ENCODE measurements at places on chromosomes 6 and 20.

DNA sequence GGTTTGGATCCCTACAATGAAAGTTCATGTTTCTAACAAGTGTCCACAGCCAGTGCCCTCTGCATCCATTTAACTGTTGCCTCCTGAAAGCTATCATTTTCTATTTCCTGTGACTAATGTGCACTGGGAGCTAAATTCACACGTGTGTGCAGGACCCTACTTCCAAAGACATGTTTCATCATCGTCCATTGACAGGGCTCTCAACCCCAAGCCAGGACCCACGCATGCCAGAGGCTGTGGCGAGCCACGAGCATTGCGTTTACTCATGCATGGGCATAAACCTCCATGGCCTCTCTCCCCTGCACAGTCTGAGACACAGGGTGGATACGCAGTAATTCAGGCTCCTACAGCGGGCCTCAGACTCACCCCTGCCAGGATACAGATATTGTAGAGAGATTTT lies 153.2 kb downstream of the MAFB start:
- H3K27me3 ChIP-seq, result no peaks in the 10 kb centered on the region
- no peak for DNase-seq
- H3K27ac ChIP-seq, result no peak overlapping the region
- H3K36me3 ChIP-seq, result no peaks in the 10 kb centered on the region
- H3K4me3 ChIP-seq, result no peak overlapping the region

DNA sequence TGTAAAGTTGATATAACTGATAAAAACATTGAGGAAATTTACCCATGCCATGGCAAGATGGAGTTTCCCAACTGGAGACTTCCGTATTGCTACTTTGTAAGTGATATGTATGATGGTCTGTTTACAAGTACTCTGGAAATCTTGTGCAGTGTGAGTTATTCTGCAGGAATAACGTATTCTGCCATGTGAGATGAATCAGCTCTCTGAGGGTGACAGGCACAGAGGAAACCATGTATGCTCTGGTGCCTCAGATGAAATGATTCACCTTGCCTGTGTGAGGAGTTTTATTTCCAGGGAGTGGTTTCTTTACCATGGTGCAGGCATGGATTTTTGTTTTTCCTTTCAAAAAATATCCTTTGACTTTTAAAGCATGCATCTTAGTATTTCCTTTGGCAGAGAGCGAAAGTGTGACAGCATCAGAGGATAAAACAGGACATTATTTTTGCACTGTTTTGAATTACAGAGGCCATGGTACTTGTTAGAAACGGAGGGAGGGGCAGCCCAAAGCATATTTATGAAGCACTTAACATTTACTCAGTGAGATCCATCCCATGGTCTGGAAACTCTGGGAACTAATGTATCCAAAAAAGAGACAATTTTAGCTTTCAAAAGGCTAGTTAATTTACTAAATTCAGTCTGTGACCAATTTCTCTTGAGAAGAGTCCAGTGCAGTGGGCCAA lies 36.0 kb upstream of the MTRF1L start:
- DNase-seq, result no peak
- no peaks in the 10 kb centered on the region for H3K27me3 ChIP-seq
- H3K27ac ChIP-seq, result no peak overlapping the region
- no peaks in the 10 kb centered on the region for H3K4me1 ChIP-seq
- no peak overlapping the region for H3K4me3 ChIP-seq

GRCh38 chr20:16639027-16639941 lies 66.0 kb upstream of the KIF16B start:
- H3K36me3 ChIP-seq, result no peaks in the 10 kb centered on the region
- no peak for DNase-seq
- no peak overlapping the region for H3K4me3 ChIP-seq

DNA sequence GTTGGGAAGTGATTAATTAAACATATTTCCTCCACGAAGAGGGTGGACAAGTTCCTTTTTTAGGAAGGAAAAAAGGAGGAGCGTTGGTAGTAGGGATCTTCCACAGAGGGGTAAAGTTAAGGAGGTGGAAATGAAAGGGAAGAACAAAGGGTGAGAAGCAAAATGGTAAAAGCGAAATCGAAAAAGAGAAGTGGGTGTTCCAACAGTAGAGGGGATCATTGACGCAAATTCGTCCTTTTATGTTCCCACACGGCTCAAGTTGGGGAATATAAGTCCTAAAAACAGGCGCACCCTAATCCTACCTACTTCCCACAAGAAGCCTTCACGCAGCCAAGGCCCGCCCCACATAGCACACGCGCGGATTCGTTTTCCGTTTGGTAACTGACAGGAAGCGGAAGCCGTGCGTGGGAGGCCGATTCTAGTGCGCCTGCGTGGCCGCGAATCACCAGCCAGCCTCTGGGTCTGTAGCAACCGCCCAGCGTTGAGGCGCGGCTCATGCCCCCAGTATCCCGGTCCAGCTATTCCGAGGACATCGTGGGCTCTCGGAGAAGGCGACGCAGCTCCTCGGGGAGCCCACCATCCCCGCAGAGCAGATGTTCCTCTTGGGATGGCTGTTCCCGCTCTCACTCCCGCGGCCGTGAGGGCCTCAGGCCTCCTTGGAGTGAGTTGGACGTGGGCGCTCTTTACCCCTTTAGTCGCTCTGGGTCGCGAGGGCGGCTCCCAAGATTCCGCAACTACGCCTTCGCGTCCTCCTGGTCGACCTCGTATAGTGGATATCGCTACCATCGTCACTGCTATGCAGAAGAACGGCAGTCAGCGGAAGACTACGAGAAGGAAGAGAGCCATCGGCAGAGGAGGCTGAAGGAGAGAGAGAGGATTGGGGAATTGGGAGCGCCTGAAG lies at the start of gene NKAPL:
Gene NKAPL (plus strand): TSS at position 421 of the 901 bp plus-strand sequence. CDS start 75 bp downstream, at position 496.
- no peaks in the 10 kb centered on the region for H3K27me3 ChIP-seq
- no peak within 1 kb of the TSS for H3K27ac ChIP-seq
- peak; percentile 44 for DNase-seq
- peak within 1 kb of the TSS; percentile 45 for H3K4me3 ChIP-seq
- H3K4me1 ChIP-seq, result peaks cover under 1% of the 10 kb centered on the region
- H3K36me3 ChIP-seq, result no peaks in the 10 kb centered on the region

DNA sequence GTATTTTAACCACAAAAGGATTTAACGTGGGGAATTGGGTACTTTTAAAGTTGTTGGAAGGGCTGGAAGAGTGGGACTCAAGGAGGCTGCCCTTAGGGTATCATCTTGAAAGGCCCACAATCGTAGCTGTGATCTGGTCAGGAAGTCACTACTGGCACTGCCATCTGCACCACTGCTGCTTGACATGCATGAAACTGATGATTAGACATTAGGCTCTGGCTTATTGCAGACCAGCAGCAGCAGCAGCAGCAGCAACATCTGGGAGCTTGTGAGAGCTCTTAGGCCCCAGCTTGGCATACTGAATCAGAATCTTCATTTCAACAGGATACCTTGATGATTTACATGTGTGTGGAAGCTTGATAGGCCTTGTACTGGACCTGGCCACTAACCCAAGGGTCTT lies 68.6 kb downstream of the PHF20 start:
- no peak overlapping the region for H3K4me3 ChIP-seq
- H3K4me1 ChIP-seq, result peaks cover 17% of the 10 kb centered on the region
- H3K36me3 ChIP-seq, result peaks cover 27% of the 10 kb centered on the region
- peak overlapping the region; percentile 5 for H3K27ac ChIP-seq
- no peak for DNase-seq

- no peak for DNase-seq
- no peaks in the 10 kb centered on the region for H3K27me3 ChIP-seq
- no peak overlapping the region for H3K27ac ChIP-seq
- H3K4me1 ChIP-seq, result no peaks in the 10 kb centered on the region
- no peak overlapping the region for H3K4me3 ChIP-seq
Observed at GRCh38 chr20:4102381-4102780, 87.0 kb upstream of the RNF24 start.

DNA sequence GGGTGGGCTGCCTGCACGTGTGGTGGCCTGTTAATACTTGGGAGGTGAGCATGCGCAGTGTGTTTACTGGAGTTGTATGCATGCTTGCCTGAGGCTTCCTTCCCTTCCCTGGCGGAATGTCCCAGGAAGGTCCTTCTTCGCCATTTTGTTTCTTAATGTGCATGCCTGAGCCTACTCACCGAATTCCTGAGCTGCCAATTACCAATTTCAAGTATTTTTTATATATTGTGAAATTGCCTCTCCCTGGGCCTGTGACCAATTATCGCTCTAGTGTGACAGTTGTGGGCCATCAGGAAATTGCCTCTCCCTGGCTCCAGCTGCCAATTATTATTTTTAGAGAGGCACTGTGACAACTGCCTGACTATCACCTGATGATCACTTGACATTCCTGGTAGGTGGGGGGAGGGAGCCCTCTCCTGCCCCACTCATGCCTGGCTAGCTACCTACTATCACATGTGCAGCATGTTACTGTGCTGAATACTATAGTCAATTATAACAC lies 70.0 kb downstream of the FAM50B start:
- DNase-seq, result no peak
- peaks cover 5% of the 10 kb centered on the region for H3K27me3 ChIP-seq
- no peak overlapping the region for H3K27ac ChIP-seq
- no peak overlapping the region for H3K4me3 ChIP-seq
- peaks cover 19% of the 10 kb centered on the region for H3K4me1 ChIP-seq

GRCh38 chr20:652615-653109 lies 338 bp downstream of the SRXN1 start:
- DNase-seq, result no peak
- peaks cover 3% of the 10 kb centered on the region for H3K36me3 ChIP-seq
- H3K27ac ChIP-seq, result peak overlapping the region; percentile 68
- no peaks in the 10 kb centered on the region for H3K27me3 ChIP-seq

- H3K27me3 ChIP-seq, result no peaks in the 10 kb centered on the region
- no peak overlapping the region for H3K27ac ChIP-seq
- H3K4me1 ChIP-seq, result no peaks in the 10 kb centered on the region
- H3K36me3 ChIP-seq, result peaks cover 27% of the 10 kb centered on the region
Observed at GRCh38 chr20:49635866-49636265, 67.9 kb upstream of the PTGIS start.

- no peak overlapping the region for H3K27ac ChIP-seq
- H3K36me3 ChIP-seq, result no peaks in the 10 kb centered on the region
- no peaks in the 10 kb centered on the region for H3K27me3 ChIP-seq
- H3K4me1 ChIP-seq, result no peaks in the 10 kb centered on the region
Observed at GRCh38 chr6:124028117-124028516, 224.5 kb downstream of the NKAIN2 start.

DNA sequence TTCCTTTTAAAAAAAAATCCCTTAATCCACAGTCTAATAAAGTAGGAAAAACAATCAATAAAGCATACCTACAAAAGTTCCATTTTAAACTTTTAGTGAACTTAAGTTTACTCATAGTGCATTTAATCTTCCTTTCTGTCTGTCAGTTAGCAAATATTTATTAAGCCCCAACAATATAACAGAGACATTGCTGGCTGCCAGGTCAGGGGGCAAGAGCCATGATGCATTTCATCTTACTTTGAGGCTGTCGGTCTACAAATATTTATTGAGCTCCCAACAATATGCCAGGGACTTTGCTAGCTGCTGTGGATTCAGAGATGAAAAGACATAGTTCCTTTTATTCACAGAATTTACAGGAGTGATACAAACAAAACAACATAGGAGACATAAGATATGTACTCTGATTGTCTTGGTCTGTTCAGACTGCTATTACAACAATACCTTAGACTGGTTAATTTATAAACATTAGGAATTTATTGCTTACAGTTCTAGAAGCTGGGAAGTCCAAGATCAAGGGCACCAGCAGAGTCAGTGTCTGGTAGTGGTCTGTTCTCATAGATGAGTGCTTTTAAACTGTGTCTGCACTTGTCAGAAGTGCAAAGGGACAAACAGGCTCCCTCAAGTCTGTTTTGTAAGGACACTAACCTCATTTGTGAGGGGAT lies 118.6 kb downstream of the PLCB1 start:
- H3K27ac ChIP-seq, result no peak overlapping the region
- H3K4me1 ChIP-seq, result no peaks in the 10 kb centered on the region
- no peak overlapping the region for H3K4me3 ChIP-seq
- H3K27me3 ChIP-seq, result no peaks in the 10 kb centered on the region
- no peaks in the 10 kb centered on the region for H3K36me3 ChIP-seq

- H3K27me3 ChIP-seq, result peaks cover 8% of the 10 kb centered on the region
- no peak overlapping the region for H3K27ac ChIP-seq
- H3K4me1 ChIP-seq, result no peaks in the 10 kb centered on the region
- DNase-seq, result no peak
- H3K4me3 ChIP-seq, result no peak overlapping the region
- H3K36me3 ChIP-seq, result no peaks in the 10 kb centered on the region
Observed at GRCh38 chr20:38350879-38351775, 4.8 kb downstream of the LBP start.

DNA sequence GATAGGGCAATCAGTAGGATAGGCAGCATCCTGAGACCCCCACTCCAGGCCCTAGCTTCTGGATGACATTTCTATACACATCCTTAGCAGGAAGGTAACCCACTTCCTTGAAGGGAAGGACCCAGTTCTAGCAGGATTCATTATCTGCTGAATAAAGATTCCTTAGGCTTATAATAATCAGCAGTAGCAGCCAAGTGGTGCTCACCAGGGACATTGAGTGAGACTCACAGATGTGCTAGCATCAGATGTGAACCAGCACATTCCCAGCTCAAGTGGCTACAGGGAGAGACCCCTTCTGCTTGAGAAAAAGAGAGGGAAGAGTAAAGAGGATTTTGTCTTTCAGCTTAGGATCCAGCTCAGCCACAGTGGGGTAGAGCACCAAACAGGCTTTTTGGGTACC lies 244.8 kb upstream of the UFL1 start:
- no peak for DNase-seq
- H3K4me3 ChIP-seq, result no peak overlapping the region

GRCh38 chr6:21342501-21342900 lies 251.1 kb upstream of the SOX4 start:
- H3K27ac ChIP-seq, result no peak overlapping the region
- no peaks in the 10 kb centered on the region for H3K4me1 ChIP-seq
- DNase-seq, result no peak

DNA sequence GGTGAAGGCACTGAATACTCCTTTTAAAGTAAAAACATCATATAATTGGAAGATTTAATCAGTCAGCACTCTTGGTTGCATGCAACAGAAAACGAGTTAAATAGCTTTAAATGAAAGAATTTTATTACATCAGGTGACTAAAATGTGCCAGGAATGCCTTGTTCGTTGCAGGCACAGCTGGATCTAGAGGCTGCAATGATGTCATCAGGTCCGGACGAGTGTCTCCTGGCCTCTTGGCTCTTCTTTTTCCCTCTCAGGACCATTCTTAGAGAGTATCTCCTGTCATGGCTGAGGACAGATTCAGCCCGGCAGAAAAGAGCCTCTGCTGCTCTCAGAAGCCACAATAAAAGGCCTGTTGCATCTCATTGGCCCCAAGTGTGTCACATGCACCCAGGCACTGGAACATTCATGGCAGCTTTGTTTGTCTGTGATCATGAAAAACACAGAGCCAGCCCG lies 510.7 kb upstream of the SULF2 start:
- no peaks in the 10 kb centered on the region for H3K4me1 ChIP-seq
- no peak for DNase-seq
- no peak overlapping the region for H3K27ac ChIP-seq
- H3K27me3 ChIP-seq, result peaks cover 22% of the 10 kb centered on the region

- H3K36me3 ChIP-seq, result no peaks in the 10 kb centered on the region
- H3K27me3 ChIP-seq, result no peaks in the 10 kb centered on the region
- H3K4me3 ChIP-seq, result no peak overlapping the region
Observed at GRCh38 chr20:45779011-45779915, 12.4 kb downstream of the WFDC3 start.
